ENCODE measurements at places on chromosomes 2 and 18.

DNA sequence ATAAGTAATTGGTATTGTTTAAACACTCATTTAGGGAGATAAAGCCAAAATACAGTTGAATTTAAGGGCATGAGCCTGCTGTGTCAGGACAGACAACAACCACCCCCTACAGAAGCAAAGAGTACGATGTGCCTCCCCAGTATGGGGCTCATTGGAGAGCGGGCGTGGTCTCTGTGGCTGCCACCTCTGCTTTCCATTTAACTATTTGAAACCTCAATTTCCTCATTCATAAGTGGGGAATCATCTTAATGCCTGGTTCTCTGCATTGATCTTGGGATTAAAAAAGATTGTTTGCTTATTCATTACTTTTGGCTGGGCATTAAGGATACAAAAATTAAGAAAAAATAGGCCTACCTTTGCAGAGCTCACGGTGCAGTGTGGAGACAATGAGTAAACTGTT, 21.4 kb downstream of the KCNS3 start:
- DNase-seq = no peak

DNA sequence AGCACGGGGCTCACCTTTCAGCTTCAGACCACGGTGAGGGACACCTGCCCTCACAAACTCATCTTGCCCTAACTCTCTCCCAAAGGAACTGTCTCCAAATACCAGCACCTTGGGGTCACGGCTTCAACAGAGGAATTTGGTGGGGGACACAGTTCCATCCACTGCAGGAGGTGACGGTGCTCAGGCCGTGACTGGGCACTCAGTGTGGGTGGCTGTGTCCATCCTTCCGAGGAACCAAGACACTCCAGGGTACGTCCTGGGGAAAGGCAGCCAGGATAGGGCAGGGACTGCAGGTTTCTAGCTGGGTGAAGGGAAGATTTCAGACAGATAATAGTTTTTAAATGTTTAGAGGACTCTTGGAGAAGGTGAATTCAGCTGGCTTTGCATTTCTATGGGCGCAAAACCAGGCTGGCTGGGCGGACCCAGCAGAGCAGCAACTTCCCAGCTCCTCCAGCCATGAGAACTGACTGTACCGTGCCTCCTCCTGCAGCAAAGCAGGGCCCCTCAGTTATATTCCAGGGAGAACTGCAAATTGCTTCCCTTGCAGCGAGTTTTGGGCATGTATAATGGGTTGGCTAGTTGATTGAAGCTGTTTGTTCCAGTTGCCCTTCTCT, 23.9 kb upstream of the ALLC start:
- DNase-seq = no peak

- no peak for DNase-seq
Measured at GRCh38 chr2:119419803-119420508, 11.7 kb upstream of the TMEM37 start.

DNA sequence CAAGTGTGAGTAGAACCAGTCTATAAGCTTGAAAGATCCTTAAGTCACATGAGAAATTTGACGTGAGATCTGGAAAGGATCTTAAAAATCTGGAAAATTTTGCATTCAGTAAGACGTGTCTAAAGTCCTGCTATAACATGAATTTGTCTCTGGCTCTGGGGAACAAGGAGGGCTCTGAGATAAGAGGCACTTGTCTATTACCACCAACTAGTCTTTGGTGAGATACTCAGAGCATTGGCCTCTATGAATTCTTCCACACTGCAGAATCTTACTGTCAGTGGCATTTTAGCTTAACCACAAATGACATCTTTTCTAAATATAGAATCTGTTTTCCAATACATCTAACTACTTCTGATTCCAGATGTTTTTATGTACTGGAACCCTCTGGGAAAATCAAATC, 1504.5 kb downstream of the DPP10 start:
- no peak for DNase-seq

- no peak for DNase-seq
Measured at GRCh38 chr18:49520661-49521145, 33.7 kb upstream of the C18orf32 start.

DNA sequence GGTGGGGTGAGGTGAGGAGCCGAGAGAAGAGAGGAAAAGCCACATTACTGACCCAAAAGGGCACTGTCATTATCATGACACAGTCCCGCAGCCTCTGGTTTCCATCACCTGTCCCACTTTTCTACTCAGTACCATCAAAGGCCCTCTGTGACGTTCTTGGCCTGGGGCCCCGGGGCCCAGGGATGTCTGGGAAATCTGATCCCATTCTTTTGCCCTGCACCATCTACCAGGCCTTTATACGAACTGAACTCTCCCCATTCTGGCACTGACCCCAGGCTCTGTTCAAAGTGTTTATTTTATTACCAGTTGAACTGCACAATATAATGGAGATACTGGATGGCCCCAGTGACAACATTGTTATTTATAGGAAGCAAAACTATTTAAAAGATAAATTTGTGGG, 89.1 kb downstream of the COL6A3 start:
- DNase-seq = no peak

DNA sequence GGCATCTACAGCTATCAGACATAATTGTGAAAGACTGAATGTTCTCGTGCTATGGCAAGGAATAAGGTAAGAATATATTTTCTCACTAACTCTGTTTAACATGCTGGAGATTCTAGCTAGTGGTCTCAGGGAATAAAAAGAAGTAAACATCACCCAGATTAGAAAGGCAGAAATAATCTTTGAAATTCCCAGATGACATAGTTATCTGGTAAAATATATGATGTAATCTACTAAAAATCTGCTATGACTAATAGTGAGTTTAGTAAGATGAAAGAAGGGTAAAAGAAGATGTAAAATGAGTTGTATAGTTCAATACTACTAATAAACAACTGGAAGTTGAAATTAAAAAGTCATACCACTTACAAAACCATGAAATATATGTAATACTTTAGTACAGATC, 134.2 kb downstream of the DSC3 start:
- DNase-seq = no peak
